ENCODE measurements at places on chromosomes 2 and 18. TPM values are rescaled to one million over a fixed set of nuclear protein-coding genes. Genes with fewer than 3 reads are reported as not detected.

- H3K4me1 ChIP-seq = peaks cover 38% of the 10 kb centered on the region
- H3K4me3 ChIP-seq = peak overlapping the region; percentile 70
- peak overlapping the region; percentile 97 for H3K27ac ChIP-seq
- no peaks in the 10 kb centered on the region for H3K36me3 ChIP-seq
Observed at GRCh38 chr2:97995026-97995733, 568 bp downstream of the TMEM131 start.

DNA sequence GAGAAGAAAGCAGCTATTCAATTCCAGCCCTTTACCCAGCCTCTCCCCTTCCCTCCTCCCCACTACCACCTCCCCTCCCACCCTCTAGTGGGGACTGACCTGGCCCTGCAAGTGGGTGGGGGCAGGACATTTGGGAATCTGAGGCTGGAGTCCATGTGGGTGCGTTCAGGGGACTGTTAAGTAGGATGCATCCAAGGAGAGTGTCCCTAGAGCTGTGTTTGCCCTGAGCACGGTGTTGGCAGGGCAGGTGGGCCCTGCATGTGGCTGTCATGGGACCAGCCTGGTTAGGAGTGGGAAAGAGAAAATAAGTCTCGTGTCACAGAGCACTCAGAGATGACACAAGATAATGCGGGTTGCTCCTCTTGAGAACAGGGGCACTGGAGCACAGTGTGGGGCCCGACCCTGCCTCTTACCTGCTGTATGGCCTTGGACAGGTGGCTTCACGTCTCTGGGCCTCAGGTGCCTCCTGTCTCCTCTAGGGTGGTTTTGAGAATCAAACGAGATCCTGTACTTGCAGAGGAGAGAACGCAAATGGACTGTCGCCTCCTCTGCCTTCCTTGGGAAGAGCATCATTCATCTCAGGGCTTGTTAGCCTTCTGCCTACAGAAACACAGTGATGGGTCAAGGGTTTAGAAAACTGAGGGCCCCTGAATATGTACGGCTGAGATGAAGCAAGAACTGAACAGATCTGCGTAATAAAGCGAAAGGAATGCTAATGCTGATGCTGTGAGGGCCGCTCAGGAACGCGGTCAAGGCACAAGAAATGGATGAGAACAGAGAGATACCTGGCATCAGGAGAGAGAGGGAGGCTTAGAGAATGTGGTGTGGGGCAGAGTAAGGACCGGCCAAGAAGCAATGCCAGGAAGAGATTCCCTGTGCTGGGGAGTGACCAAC lies 187.7 kb upstream of the HAAO start:
- no peak for DNase-seq
- H3K27me3 ChIP-seq = no peaks in the 10 kb centered on the region
- H3K4me1 ChIP-seq = peaks cover 6% of the 10 kb centered on the region
- no peak overlapping the region for H3K4me3 ChIP-seq
- no peaks in the 10 kb centered on the region for H3K36me3 ChIP-seq
- H3K27ac ChIP-seq = no peak overlapping the region

DNA sequence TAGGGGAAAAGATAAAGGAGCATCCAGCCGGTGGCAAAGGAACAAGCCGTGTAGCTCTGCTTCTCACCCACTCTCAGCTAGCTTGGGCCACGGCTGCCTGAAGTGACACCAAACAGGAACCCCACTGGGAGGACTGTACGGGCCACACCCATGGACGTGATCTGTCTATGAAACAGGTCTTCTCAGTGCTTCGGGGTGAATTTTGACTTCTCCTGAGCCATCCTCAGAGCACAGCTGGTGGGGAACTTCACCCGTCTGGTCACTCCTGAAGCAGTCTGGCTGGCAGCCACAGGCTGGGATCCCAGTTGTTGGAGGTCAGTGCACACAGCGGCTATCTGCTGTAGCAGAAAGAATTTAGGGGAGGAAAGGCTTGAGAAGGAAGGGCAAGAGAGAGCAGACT lies 223.8 kb downstream of the FAM210A start:
- no peak overlapping the region for H3K27ac ChIP-seq
- no peak for DNase-seq
- no peaks in the 10 kb centered on the region for H3K36me3 ChIP-seq
- no peak overlapping the region for H3K4me3 ChIP-seq
- no peaks in the 10 kb centered on the region for H3K27me3 ChIP-seq

Gene EIPR1
- 39.8 TPM for total RNA-seq

Data from vagina (tissue), 2 donors.